ENCODE measurements at places on chromosomes 4 and X. TPM values are rescaled to one million over a fixed set of nuclear protein-coding genes. Genes with fewer than 3 reads are reported as not detected.

DNA sequence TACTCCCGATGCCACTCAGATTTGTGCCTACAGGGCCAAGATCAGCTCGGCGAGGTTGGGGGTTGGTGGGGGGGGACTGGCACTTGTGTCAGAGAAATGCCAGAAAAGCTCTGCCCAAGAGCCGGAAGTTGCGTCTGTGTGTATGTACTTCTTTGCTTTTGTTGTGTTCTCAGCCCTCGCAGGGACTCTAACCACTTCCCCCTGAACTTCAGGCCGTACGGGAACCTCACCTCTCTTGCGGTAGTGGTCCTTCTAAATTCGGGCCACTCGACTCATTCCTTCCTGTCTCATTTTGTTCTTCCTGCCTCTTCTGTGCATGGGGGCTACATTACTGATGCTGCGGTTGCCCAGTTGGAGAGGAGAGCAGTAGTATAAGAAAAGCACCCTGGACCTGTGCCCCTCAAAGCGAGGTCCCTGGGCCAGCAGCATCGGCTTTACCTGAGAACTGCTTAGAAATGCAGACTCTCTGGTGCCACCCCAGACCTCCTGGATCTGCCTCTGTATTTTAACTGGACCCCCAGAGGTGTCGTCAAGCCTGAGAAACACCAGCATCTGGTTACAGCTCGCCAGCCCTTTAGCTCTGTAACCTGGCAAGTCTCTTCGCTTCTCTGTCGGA, 146.3 kb upstream of the RPS6KA3 start:
- no peaks in the 10 kb centered on the region for H3K36me3 ChIP-seq
- no peak for DNase-seq
- H3K4me1 ChIP-seq = no peaks in the 10 kb centered on the region
- H3K27ac ChIP-seq = peak overlapping the region; percentile 58
- H3K27me3 ChIP-seq = no peaks in the 10 kb centered on the region
- H3K4me3 ChIP-seq = no peak overlapping the region

DNA sequence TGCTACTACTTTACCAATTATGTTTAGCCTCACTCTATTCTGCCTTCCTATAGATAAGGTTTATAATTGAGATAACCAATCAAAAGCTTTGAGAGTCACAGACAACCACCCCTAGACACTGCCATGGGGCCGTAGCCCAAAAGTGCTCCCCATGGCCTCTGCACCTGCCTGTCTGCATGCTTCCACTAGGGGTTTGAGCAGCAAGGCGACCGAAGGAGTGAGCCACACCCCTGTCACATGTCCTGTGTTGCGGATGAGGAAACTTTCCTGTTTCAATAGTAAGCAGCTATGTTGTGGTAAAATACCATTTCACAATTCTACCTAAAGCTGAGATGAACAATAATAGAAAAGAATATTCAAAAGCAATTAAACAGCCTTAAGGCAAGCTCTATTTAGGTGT, 856.0 kb upstream of the FRG1 start:
- no peaks in the 10 kb centered on the region for H3K36me3 ChIP-seq
- no peaks in the 10 kb centered on the region for H3K27me3 ChIP-seq
- no peak for DNase-seq
- no peak overlapping the region for H3K27ac ChIP-seq
- no peaks in the 10 kb centered on the region for H3K4me1 ChIP-seq
- no peak overlapping the region for H3K4me3 ChIP-seq

DNA sequence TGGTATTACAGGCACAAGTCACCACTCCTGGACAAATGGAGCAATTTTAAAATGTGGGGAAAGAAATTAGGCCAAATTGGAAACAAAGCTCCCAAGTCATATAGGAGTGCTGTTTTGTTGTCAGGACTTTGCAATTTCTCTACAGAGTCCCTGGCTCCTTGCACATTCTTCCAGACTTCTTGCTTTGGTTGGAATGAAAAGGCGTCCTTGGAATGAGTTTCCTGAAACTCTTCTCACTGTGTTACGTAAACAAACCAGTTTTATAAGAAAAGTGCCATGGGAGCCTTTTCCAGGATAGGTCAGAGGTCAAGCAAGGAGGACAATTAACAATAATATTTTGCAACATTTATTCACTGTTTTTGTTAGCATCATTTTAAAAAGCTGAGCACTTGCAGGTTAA, 32.4 kb upstream of the KIT start:
- H3K36me3 ChIP-seq = no peaks in the 10 kb centered on the region
- no peak overlapping the region for H3K27ac ChIP-seq
- H3K27me3 ChIP-seq = no peaks in the 10 kb centered on the region
- DNase-seq = no peak

- no peak overlapping the region for H3K4me3 ChIP-seq
- no peak overlapping the region for H3K27ac ChIP-seq
- H3K27me3 ChIP-seq = no peaks in the 10 kb centered on the region
- peak; percentile 56 for DNase-seq
Observed at GRCh38 chr4:2047781-2048581, 11.1 kb upstream of the NAT8L start.

- H3K4me1 ChIP-seq = no peaks in the 10 kb centered on the region
- H3K4me3 ChIP-seq = no peak overlapping the region
- no peaks in the 10 kb centered on the region for H3K27me3 ChIP-seq
- H3K36me3 ChIP-seq = no peaks in the 10 kb centered on the region
Observed at GRCh38 chr4:156884183-156884582, 87.4 kb downstream of the PDGFC start.

DNA sequence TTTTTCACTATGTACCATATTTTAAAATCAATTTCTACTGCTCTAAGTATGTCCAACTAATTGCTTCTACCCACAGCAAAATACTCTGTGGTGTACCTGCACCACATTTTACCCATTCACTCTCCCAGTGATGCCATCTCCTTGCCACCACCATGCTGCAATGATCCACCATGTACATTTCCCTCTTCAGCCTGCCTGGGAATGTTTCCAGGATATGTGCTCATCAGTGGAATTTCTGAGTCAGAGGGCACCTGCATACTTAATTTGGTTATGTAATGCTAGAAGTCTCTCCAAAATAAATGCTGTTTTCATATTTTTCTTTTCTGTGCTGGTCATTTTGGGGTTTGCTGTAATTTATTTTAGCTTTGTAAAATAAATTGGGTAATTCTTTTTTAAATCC, 33.2 kb upstream of the OCIAD2 start:
- no peaks in the 10 kb centered on the region for H3K27me3 ChIP-seq
- no peak overlapping the region for H3K4me3 ChIP-seq
- no peak for DNase-seq
- no peaks in the 10 kb centered on the region for H3K4me1 ChIP-seq

GRCh38 chr4:6179362-6179761, 21.0 kb downstream of the JAKMIP1 start:
- peaks cover 3% of the 10 kb centered on the region for H3K4me1 ChIP-seq
- H3K4me3 ChIP-seq = no peak overlapping the region
- no peak for DNase-seq
- H3K36me3 ChIP-seq = no peaks in the 10 kb centered on the region
- H3K27ac ChIP-seq = no peak overlapping the region
- H3K27me3 ChIP-seq = no peaks in the 10 kb centered on the region

DNA sequence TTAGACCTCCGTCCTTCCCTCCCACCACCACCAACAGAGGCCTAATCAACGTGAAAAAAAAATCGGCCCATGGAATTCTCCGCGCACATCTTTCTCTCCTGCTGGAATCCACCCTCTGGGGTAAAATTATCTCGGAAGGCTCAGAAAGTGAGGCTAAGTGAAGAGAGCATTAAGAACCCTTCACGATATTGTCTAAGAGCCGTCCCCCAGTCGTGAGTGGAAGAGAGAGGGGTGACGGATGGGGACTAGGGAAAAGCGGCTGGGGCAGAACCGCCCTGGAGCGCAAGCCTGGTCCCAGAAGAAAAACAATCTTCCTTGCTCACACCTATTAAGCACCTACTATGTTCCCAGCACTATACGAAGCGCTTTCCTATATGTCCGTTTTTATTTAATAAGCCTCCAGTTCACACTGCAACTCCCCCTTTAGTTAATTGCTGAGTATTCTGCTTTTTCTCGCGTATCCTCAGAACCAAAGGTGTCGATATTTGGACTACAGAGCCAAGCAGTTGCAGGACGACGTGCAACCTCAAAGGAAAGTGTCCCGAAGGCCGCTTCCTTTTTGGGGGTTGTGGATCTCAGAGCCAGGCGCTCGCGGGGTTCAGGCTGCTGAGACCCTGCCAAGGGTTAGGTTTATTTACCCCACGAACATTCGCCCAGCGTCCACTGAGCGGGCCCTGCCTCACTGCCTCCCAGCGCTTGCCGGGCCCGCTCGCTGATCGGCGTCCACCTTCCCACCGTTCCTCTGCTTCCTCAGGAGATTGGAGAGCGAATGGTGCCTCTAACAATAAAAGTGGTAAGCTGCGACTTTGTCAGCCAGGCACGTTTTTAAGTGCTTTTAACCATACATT, 889 bp downstream of the MGARP start:
- no peak for DNase-seq
- H3K36me3 ChIP-seq = no peaks in the 10 kb centered on the region
- H3K4me3 ChIP-seq = no peak overlapping the region
- H3K4me1 ChIP-seq = peaks cover 18% of the 10 kb centered on the region
- peaks cover 22% of the 10 kb centered on the region for H3K27me3 ChIP-seq

GRCh38 chr4:147194604-147195003, 248.9 kb upstream of the TTC29 start:
- DNase-seq = no peak
- no peaks in the 10 kb centered on the region for H3K27me3 ChIP-seq
- H3K36me3 ChIP-seq = no peaks in the 10 kb centered on the region
- no peak overlapping the region for H3K27ac ChIP-seq
- H3K4me3 ChIP-seq = no peak overlapping the region

GRCh38 chr4:98470366-98470765, 188.0 kb downstream of the TSPAN5 start:
- H3K4me3 ChIP-seq = no peak overlapping the region
- no peaks in the 10 kb centered on the region for H3K27me3 ChIP-seq
- no peak overlapping the region for H3K27ac ChIP-seq
- H3K4me1 ChIP-seq = peaks cover 19% of the 10 kb centered on the region

DNA sequence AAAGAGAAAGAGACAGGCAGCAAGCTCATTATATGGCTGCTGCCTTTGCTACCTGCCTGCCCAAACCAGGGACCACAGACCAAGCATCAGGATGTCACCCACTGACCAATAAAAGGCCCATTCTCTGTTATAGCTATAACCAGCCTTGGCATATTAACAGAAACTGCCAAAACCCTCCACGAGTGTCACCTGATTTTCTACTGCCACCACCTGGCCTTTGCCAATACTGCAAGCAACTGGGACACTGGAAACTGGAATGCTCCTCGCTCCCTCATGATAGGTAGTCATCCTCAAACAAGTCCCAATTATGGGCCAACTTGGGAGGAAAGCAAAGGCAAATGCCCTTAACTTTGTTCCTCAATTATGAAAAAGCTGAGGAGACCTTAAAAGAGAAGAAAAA, 76.0 kb downstream of the SPIN4 start:
- H3K4me1 ChIP-seq = no peaks in the 10 kb centered on the region
- no peaks in the 10 kb centered on the region for H3K27me3 ChIP-seq
- H3K4me3 ChIP-seq = no peak overlapping the region
- no peaks in the 10 kb centered on the region for H3K36me3 ChIP-seq
- no peak for DNase-seq
- no peak overlapping the region for H3K27ac ChIP-seq

- H3K27me3 ChIP-seq = no peaks in the 10 kb centered on the region
- no peak for DNase-seq
- peaks cover 16% of the 10 kb centered on the region for H3K4me1 ChIP-seq
- H3K27ac ChIP-seq = no peak overlapping the region
- no peaks in the 10 kb centered on the region for H3K36me3 ChIP-seq
Observed at GRCh38 chr4:39719804-39720580, 22.1 kb downstream of the UBE2K start.

DNA sequence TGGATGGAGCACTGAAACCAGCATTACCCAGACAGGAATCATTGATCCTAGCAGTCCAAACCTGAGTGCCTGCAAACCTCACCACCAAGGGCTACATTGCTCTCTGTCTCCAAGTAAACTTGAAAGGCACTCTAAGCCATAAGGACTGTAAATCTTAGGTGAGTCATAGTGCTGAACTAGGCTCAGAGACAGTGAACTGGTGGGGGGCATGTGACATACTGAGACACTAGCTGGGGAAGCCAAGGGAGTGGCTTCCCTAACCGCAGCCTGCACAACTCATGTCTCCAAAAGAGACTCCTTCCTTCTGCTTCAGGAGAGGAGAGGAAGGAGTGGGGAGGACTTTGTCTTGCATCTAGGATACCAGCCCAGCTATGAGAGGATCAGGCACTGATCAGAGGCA, 235.5 kb upstream of the ACTRT1 start:
- H3K36me3 ChIP-seq = no peaks in the 10 kb centered on the region
- DNase-seq = no peak
- H3K27me3 ChIP-seq = no peaks in the 10 kb centered on the region
- no peak overlapping the region for H3K4me3 ChIP-seq

GRCh38 chrX:45952030-45952429, 593.2 kb downstream of the ZNF674 start:
- no peaks in the 10 kb centered on the region for H3K4me1 ChIP-seq
- no peaks in the 10 kb centered on the region for H3K27me3 ChIP-seq
- H3K36me3 ChIP-seq = no peaks in the 10 kb centered on the region
- H3K4me3 ChIP-seq = no peak overlapping the region
- DNase-seq = no peak
- no peak overlapping the region for H3K27ac ChIP-seq

DNA sequence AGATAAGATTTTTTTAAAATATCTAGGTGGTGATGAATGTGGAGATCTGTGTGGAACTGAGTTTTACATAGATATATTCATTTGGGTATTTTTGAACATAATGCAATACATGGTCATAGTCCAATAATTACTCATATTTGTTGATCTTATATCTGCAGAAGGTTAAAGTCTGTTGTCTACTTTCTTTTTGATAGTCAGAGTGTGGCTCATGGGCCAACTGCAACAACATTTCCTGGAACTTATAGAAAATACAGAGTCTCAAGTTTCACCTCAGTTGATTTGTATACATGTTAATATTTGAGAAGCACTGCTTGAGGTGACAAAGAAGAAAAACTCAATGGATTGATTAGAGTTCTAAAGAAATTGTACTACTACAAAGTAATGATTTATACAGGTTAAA, 408.4 kb downstream of the ARAP2 start:
- H3K27me3 ChIP-seq = no peaks in the 10 kb centered on the region
- H3K27ac ChIP-seq = no peak overlapping the region
- DNase-seq = no peak
- no peaks in the 10 kb centered on the region for H3K4me1 ChIP-seq
- no peaks in the 10 kb centered on the region for H3K36me3 ChIP-seq
- H3K4me3 ChIP-seq = no peak overlapping the region

DNA sequence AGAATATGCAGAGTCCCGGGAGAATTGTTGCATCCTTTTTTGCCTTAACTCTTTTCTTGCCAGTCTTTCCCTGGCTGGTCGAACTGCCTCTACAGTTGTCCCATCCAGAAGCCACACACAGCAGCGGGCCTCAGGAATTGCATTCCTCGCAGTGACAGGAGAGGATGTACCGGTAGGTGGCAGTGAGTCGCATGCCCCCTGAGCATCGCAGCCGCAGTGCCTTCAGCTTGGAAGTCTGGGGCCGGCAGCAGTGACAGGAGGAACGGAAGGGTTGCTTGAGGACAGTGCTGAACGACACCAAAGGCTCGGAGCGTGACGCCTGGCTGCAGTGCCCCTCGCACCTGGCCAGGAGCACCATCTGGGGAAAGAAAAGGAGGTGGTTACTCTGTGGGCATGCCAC, 23.5 kb downstream of the NDP start:
- DNase-seq = peak; percentile 27
- H3K36me3 ChIP-seq = no peaks in the 10 kb centered on the region
- no peak overlapping the region for H3K27ac ChIP-seq

The FGFBP2 gene
- total RNA-seq = 1.8 TPM

The RIPPLY1 gene
- total RNA-seq = not detected

The PWWP3B gene
- 0.69 TPM for total RNA-seq

The PNPLA4 gene
- total RNA-seq = 9.5 TPM

The FAM184B gene
- 1.0 TPM for total RNA-seq

The PROM1 gene
- 4.8 TPM for total RNA-seq
